ENCODE measurements at places on chromosomes 1 and 21.

DNA sequence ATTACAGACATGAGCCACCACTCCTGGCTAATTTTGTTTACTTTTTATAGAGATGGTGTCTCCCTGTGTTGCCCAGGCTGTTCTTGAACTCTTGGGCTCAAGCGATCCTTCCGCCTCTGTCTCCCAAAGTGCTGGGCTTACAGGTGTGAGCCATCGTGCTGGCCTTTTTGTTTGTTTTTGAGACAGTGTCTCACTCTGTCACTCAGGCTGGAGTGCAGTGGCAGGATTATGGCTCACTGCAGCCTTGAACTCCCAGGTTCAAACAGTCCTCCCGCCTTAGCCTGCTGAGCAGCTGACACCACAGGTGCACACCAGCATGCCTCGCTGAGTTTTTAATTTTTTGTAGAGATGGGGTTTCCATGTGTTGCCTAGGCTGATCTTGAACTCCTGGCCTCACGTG, 49.1 kb downstream of the ADARB1 start:
- DNase-seq, result no peak

DNA sequence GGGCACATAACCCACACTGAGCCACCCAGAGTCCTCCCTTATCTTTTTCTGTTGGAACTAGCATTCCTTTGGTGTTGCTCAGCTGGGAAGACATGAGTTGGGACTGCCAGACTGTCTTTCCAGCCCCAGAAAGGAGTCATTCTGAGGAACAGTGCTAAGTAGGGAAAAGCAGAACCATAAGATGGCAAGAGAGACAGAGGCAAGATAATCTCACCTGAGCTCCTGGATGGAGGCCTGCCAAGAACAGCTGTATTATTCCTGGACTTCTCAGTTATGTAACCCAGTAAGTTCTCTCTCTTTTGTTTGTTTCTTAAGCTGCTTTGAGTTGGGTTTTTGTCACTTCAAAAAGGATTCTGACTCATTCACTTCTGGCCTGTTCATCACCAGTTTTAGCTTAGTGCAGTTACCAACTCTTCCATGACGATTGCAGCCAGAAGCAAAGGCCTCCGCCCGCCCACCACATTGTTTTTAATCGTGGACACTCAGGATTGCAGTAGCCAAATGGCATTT, 134.4 kb downstream of the OMA1 start:
- DNase-seq, result peak; percentile 35

- DNase-seq, result no peak
These were observed 1.1 kb downstream of the LUZP1 start for GRCh38 chr1:23167353-23168078.

DNA sequence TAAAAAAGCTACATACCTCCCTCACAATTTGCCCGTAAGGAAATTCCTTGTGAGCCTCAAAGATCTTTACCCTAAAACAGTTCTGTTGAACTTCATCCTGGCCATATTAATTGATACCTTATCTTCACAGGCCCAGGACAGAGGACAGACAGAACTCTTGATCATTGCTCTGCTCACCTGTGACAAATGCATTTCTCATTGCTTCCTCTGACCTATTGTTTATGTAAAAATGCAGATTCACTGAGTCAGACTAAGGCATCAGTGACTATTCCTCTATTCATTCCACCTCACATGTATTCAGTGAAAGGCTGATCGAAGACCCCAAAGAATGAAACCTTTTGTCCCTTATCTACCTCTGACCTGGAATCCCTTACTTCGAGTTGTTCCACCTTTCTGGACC, 61.0 kb downstream of the BACH1 start:
- DNase-seq, result no peak

DNA sequence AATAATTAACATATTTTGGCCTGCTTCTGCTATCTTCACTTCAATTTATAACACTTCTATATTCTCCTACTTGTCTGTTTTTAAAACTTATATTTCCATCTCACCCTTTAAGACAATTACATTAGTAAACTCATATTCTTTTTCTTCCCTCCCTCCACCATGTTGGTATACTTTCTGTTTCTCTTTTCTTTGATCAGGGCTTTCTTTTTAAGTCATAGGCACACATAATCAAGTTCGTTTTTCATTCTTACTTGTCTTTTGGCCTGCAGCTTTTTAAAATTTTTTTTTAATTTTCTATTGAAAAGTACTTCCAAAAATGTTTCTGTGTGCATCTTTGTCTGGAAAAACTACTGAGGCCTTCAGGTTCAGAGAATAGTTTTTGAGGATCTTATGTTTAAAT, 2.3 kb downstream of the PYHIN1 start:
- no peak for DNase-seq

DNA sequence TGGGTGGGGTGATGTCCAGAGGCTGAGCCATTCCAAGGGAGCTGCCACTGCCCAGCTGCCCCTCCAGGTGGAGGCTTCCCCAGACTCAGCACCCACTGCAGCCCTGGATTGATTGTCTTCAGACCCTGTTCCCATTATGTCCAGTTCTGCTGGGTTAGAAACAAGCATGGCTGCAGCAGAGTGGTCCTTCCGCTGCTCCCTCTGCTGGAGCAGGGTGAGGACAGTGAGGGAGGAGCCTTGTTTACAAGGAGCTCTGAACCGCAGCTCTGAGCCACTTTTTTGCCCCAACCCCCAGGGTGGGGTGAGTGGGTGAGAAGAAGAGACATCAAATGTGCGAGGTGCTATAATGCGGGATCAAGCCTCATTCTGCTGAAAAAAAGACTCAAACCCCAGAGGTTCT, 2.3 kb downstream of the TNNT2 start:
- no peak for DNase-seq

GRCh38 chr21:21085206-21085605, 87.0 kb downstream of the NCAM2 start:
- no peak for DNase-seq

GRCh38 chr1:85762804-85763203, 54.6 kb upstream of the ZNHIT6 start:
- no peak for DNase-seq

DNA sequence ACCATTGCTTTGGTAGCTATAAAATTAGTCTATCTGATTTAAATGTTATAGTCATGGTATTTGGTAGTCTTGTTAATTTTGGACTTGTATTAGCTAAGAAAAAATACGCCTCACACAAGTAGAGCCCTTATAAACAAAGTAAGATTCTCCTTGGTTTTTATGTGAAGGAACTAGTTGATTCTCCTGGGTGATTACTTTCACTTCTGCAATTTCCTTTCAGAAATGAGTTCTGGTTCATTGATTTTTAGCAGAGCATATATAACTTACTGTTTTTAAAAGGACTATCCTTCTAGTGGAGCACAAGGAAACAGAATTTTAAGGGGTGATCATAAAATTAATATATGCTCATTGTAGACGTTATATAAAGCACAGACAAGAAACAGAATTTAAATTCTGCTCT, 120.1 kb downstream of the BACH1 start:
- DNase-seq, result no peak

DNA sequence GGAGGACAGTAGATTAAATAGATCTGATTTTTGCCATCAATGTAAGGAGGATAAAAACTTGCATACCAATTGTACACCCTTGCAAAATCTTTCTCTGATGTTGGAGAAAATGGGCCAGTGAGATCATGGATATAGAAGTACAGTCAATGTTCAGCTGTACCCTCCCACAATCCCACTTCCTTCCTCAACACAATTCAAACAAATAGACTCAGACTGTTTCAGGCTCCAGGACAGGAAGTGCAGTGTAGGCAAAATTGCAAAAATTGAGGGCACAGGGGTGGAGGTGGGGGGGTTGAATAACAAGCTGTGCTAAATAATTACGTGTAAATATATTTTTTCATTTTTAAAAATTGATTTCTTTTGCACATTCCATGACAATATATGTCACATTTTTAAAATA, 3.9 kb upstream of the IFI44 start:
- no peak for DNase-seq

DNA sequence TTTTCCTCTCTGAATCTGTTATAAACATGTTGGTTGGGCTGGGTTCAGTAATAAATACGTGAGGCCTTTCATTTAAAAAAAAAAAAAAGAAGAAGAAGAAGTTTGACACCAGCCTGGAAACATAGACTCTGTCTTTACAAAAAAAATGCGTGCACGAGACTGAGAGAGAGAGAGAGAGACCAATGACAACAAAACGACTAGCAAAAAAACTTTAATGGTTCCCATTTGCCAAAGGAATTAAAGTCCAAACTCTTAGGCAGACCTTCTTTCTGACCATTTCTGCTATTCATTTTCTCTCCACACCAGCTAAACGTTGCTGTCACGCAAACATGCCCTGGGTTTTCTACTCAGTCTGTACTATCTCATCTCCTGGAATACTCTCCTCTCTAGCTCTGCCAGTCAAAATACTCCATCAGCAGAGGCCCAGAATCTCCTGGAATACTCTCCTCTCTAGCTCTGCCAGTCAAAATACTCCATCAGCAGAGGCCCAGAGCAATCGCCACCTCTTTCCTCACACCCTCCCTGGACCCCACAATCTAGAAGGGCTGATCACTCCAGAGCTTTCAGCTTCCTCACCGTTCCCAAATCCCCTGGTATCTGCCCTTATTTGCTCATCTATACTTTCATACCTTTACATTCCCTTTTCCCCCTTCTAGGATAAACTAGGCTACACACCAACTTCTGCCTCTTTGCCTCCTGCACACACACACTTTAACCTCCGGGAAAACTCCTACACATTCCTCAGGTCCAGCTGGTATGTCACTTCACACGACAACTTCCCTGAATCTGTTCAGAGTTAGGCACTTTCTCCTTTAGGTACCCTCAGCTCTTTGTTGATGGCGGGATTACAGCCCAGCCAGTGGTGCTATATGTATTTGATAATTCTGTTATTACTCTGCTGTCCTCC, 100.0 kb downstream of the CDC7 start:
- no peak for DNase-seq

- DNase-seq, result no peak
These were observed 91.9 kb upstream of the CTTNBP2NL start for GRCh38 chr1:112304126-112304525.

DNA sequence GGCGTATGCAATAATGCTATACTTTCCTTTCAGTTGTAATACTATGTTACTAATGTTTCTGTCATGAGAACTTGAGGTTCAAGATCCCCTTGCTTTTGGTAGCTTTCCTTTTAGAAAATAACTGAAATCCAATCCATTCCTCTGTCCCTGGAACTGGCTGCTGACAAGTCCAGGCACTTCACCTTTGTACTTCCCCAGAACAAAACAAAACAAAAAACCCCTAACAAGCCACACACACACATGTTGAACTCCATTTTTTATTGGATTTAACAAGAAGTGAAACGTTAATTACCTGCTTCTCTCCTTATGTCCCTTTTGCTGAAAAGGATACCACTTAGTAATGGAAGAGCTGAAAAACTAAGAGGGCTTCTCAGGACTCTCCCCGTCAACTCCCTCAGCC, 26.1 kb upstream of the SDC3 start:
- DNase-seq, result no peak

- DNase-seq, result no peak
These were observed 410.1 kb upstream of the PLXNA2 start for GRCh38 chr1:208654241-208654640.

GRCh38 chr1:148362626-148363438, 120.3 kb downstream of the PPIAL4G start:
- no peak for DNase-seq

DNA sequence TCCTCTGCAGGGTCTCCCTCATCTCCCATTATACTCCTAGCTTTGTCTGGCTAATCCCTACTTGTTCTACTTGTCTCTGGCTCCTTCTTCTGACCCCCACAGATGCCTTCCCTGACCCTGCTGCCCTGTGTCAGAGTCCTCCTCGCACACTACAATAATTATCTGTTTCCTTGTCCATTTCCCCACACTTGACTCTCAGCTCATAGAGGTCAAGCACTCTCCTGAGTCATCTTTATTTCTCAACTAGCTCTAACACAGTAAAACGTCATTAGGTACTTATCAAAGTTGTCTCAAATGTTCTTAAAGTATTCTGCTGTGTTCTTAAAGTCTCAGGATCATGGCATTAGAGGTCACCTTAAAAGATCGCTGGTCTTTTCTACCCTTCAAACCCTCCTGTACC, 47.1 kb downstream of the C8A start:
- DNase-seq, result no peak

GRCh38 chr1:201267481-201268229, 15.7 kb upstream of the PKP1 start:
- peak; percentile 60 for DNase-seq

GRCh38 chr1:97041026-97041425, 319.4 kb downstream of the PTBP2 start:
- no peak for DNase-seq

- no peak for DNase-seq
These were observed 47.9 kb downstream of the RBM11 start for GRCh38 chr21:14263879-14264278.

DNA sequence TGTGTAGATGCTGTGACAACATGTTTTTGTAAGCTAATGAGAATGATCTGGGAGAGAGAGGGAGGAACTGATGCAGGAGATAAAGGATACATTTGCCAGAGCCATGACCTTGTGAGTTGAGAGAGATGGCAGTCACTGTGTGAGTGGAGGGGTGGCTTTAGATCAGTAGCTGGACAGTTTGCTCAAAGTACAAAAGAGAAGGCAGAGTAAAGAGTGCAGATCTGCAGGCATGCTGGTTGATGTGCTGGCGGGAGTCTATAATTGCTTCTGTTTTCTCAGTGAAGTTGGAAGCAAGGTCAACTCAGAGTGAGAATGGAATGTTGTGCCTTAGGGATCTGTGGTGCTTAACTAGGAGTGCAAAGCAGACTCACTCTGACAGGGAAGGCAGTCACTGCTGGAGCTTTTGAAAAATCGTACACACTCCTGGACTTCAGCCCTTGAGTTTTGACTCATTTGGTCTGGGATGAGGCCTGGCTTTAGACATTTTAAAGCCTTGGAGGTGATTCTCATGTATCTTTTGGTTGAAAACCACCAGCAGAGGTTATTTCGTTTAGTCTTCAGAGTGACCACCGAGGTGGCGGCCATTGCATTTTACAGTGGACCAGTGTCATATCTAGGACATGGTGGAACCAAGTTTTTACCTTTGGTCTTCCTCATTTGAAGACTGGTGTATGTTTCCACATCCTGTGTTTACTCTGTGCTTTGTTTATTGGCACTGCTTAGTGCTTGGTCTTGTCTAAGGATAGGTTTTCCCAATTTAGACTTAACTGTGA, 49.6 kb downstream of the MTR start:
- no peak for DNase-seq

- no peak for DNase-seq
These were observed 56.1 kb downstream of the KCNN3 start for GRCh38 chr1:154813846-154814505.

GRCh38 chr21:36097427-36098181, 27.8 kb downstream of the CBR1 start:
- peak; percentile 80 for DNase-seq

DNA sequence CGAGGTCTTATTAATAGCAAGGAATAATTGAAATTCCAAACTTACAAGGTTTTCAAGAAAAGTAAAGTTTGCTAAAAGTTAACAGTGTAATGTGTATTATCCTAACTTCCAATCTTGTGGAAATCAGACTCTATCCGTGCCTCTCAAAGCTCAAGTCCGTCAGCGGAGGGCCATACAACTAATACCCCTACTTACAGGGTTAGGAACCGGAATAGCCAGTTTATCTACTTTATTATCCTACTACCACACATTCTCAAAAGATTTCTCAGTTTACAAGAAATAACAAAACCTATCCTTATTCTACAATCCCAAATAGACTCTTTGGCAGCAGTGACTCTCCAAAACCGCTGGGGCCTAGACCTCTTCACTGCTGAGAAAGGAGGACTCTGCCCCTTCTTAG, 457.8 kb downstream of the PTPRC start:
- no peak for DNase-seq

Data from kidney epithelial cell (primary cell).